ENCODE measurements at places on chromosomes 12 and 14.

DNA sequence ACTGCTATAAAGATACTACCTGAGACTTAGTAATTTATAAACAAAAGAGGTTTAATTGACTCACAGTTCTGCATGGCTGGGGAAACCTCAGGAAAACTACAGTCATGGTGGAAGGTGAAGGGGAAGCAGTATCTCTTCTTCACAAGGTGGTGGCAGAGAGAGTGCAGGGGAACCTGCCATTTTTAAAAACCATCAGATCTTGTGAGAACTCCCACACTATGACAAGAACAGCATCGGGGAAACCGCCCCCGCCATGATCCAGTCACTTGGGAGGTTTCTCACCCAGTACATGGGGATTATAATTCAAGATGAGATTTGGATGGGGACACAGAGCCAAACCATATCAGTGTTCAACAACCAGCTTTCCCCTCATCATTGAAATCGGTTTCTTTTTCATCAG lies 49.9 kb downstream of the AEBP2 start:
- DNase-seq = no peak

DNA sequence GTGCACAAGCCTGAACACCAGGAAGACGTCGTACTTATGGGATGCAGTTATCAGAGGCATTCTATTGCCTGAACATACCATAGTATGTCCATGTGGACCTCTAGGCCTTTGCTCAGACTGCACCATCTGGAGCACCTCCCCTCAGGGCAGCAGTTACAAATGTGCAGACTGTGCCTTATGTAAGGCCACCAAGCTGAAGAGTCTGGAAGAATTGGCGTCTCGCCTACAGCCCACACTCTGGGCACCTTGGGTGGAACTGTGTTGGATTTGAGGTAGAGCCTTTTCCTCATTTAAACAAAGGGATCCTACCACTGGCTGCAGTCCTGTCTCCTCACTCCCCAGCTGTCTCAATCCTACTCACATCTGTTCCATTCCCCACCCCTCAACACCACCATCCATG lies 204.3 kb upstream of the FRMD6 start:
- no peak for DNase-seq

GRCh38 chr14:23145794-23146350 lies 26.8 kb upstream of the CEBPE start:
- DNase-seq = no peak

GRCh38 chr12:101204602-101205304 lies 5.3 kb downstream of the SLC5A8 start:
- no peak for DNase-seq

GRCh38 chr12:64796205-64796845 lies 28.1 kb upstream of the TBC1D30 start:
- DNase-seq = peak; percentile 80

- DNase-seq = no peak
These were observed 31.3 kb upstream of the KLRF1 start for GRCh38 chr12:9795945-9796344.

GRCh38 chr12:44088647-44089046 lies 252.8 kb downstream of the TMEM117 start:
- peak; percentile 9 for DNase-seq

GRCh38 chr12:22860926-22861325 lies 236.0 kb downstream of the ETNK1 start:
- peak; percentile 9 for DNase-seq

- DNase-seq = no peak
These were observed 16.4 kb upstream of the VWF start for GRCh38 chr12:6140651-6141447.

DNA sequence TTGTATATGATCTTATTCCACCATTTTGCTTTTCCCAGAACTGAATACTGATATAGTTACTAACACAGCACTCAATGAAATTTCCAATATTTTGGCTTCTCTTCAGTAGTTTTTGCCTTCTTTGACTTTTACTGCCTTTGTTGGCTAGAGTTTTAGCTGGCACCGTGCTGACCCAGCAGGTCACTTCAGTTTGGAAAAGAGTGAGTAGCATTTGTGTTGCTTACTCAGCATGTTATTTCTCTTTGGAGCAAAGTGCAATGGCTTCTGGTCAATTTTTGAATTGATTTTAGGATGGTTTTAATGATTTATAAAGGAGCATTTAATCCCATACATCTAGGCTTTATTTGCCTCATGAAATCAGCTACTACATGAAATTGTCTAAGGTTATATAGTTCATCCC lies 119.2 kb downstream of the ETNK1 start:
- no peak for DNase-seq

DNA sequence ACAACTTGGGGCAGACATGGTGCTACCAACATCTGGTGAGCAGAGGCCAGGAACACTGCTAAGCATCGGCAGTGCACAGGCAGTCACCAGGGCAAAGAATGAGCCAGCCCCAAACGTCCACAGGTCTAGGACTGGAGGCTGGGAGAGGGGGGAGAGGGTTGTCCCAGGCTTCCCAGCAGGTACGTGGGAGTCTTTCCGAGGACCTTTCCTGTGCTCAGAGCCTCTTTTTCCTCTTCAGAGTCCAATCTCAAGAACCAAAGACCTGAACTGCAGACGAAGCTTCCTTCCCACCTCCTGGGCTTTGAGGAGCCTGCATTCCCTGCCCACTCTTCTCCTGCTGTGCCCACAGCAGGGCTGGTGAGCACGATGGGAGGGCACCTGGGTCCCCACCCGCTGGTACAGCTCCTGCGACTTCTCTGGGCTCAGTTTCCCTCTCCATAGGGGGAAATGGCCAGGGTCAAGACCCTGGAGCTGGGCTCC lies 48.7 kb downstream of the DLK1 start:
- no peak for DNase-seq

DNA sequence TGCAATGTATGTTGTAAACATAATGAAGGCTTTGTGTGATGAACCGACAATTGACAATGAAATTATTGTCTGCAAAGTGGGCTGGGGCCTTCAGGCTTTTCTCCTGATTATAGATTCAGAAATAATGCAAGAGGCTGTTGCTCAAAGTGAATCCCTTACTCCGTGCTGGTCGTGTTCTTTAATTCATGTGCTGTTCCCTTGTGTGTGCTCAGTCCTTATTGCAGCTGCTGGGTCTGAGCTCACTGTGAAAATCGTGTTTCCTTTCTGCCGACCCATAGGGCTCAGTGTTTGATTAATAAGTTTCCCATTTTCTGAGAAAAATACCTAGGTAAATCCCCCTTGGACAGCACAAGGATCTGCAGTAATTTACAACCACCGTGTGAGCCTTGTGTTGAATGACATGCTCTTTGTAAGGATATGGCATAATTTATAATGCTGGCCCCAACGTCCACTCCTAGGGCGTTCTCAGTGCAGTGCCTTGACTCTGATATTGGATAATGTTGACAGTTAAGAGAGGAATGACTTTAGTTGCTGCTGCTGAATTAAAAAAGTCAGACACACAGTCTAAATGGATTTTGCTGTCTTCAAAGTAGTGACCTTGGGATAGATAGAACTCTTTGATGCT lies 81.6 kb downstream of the RGS6 start:
- no peak for DNase-seq

DNA sequence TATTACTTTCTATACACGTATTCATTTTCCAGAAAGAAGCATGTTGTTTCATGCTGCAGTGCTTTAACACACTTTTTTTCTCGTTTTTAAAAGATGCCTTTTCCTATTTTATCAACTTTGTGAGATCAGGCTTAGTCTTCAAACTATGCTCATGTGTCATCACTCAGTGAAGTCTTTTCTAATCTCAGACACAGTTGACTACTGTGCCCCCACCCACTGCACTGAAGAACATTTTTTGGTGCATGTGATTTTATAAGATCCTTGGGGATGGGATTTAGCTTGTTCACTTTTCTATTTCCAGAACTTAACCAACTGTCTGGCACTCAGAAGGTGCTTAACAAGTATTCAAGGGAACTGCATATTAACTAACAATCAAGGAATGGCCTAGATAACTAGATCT lies 85.5 kb downstream of the CDK17 start:
- no peak for DNase-seq

- peak; percentile 33 for DNase-seq
These were observed 12.9 kb downstream of the NYNRIN start for GRCh38 chr14:24411443-24412389.

- no peak for DNase-seq
These were observed 249.5 kb upstream of the CLEC14A start for GRCh38 chr14:38505221-38505972.

DNA sequence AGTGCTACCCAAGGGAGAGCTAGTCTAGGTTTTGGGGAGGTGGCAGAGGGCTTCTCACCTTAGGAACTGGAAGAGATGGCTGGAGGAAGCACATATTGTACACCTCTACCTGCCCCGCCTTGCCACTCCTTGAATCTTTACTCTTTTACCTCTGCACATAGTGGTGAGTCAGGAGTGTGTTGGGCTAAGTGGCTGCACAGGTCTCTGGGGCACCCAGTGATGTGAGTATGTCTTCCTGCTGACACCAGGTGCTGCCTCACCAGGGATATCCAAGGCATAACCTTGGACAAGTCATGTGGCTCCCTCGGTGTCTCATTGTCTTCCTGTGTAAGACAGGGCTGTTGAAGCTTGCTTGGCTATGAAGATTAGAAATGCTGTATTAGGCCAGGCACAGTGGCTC lies 19.8 kb upstream of the CABP1 start:
- no peak for DNase-seq

GRCh38 chr14:62614122-62614521 lies 431.1 kb downstream of the KCNH5 start:
- DNase-seq = no peak

GRCh38 chr12:128829861-128830504 lies 6.2 kb upstream of the SLC15A4 start:
- no peak for DNase-seq

DNA sequence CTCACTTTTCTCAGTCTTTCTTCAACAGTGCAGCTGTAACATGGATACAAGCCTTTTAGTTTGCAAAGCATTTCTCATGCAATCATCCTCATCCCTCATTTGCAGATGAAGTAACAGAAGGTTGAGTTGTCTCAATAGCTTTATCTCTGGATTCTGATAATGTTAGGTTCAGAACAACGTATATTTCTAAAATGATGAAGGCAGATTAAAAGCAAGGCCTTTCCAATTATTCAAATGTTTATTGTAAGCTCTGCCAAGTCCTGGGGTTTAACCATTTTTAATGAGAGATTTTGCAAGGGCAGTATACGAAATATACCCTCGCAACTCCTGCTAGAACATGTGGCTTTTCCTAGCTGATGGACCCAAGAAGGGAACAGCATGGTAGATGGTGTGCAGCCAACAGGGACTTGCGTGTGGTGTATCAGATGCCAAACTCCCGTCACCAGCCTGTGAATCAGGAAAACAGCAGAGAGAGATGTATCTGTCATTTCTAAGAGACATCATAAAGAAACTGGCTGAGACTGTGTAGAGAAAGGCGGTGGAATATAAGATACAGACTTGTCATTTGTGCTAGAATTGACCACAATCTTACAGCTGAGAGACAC lies 319.7 kb downstream of the MED13L start:
- no peak for DNase-seq

GRCh38 chr12:54068418-54069070 lies 14.9 kb downstream of the HOXC4 start:
- no peak for DNase-seq

GRCh38 chr12:43237238-43237879 lies 314.6 kb downstream of the ADAMTS20 start:
- DNase-seq = no peak

GRCh38 chr12:96831346-96831745 lies 75.7 kb upstream of the NEDD1 start:
- no peak for DNase-seq

- peak; percentile 97 for DNase-seq
These were observed 1419.4 kb downstream of the FSCB start for GRCh38 chr14:43087666-43088065.

GRCh38 chr14:104879983-104880565 lies 15.0 kb downstream of the CEP170B start:
- DNase-seq = no peak

DNA sequence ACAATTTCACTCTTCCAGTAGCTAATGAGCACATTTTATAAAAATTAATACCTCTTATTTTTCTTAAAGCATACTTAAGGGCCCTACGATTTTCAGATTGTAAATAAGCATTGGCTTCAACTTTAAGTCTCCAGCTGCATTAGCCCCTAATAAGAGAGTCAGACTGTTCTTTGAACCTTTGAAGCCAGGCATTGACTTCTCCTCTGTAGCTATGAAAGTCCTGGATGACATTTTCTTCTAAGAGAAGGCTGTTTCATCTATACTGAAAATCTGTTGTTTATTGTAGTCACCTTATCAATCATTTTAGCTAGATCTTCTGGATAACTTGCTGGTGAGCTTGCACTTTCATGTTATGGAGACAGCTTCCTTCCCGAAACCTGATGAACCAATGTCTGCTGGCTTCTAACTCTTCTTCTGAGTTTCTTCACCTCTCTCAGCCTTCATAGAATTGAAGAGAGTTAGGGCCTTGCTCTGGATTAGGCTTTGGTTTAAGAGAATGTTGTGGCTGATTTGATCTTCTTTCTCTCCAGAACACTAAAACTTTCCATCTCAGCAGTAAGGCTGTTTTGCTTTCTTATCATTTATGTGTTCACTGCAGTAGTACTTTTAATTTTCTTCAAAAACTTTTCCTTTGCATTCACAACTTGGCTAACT lies 377.1 kb upstream of the RGS6 start:
- no peak for DNase-seq

DNA sequence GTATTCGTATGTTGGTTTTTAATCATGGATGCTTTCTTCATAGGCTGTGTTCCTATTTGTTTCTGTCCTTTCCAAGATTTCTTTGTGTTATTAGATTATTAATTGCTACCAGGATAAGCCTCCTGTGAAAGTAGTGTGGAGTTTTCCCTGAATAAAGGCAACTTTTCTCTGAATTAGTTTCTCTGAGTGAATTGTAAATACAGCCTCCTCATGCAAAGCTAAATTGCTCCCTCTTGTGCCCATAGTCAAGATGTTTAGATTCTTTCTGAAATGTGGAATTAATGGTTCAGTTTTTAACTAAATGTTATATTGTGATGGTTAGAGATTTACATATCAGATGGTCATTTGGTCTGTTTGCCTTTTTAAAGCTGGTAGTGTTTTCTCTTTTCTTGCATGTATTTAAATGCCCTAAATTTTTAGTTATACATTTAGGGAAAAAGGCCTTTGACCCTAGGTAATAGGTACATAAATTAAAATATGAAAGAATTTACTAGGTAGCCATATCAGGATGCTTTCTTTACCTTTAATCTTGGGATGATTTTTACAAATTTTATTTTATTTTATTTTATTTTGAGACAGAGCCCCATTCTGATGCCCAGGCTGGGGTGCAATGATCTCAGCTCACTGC lies 8.9 kb downstream of the APAF1 start:
- DNase-seq = peak; percentile 70

- no peak for DNase-seq
These were observed 22.9 kb upstream of the EVL start for GRCh38 chr14:100042286-100042685.

All from NCI-H1105 treated with DMSO at 0.1 percent for 48 hours (cell line).